ENCODE measurements at places on chromosomes 6 and 20.

DNA sequence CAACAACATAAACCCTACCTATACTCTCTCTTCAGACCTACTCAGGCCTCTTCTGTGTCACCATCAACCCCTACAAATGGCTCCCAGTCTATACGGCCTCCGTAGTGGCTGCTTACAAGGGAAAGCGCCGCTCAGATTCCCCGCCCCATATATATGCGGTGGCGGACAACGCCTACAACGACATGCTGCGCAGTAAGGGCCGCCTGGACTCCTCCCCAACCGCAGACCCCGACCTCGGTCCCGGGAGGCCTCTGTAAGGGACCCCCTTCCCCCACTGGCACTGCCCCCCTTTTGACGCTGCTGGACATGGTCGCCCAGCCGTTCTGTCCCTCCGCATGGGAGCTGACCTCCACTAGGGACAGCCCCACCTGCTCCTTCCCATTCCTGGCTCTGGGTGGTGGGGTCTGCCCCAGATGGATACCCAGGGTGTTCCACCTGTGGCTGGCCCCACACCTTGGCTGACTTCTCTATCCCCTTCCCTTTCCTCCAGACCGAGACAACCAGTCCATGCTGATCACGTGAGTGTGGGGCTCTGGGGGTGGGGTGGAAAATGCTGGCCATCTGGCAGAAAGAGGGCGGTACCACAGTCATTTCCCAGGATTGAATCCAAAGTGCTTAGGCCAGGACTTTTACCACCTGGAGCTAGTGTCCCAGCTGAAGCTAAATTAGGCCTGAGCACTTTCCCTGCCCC lies 25.0 kb downstream of the MYH7B start:
- DNase-seq, result peak; percentile 32

- no peak for DNase-seq
Measured at GRCh38 chr20:32515631-32516101, 69.5 kb downstream of the NOL4L start.

- DNase-seq, result no peak
Measured at GRCh38 chr6:130996635-130997034, 66.4 kb downstream of the EPB41L2 start.

GRCh38 chr6:106244931-106245330 lies 80.6 kb downstream of the ATG5 start:
- no peak for DNase-seq

DNA sequence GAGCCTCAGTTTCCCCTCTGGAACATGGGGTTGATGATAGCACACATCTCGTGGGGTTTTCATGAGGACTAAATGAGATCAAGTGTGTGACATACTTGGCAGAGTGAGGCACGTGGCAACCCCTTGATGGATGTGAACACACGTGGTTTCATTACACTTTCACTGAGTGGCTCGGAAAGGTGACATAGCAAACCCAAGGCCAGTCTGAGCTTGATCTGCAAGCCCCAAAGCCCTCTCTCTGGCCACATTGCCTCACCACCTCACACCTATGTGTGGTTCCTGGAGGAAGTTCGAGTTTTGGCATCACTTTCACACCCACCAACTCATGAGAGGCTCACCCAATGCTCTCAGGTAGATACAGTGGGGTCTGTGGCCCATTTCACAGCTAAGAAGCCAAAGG lies 60.0 kb downstream of the CPNE5 start:
- no peak for DNase-seq

DNA sequence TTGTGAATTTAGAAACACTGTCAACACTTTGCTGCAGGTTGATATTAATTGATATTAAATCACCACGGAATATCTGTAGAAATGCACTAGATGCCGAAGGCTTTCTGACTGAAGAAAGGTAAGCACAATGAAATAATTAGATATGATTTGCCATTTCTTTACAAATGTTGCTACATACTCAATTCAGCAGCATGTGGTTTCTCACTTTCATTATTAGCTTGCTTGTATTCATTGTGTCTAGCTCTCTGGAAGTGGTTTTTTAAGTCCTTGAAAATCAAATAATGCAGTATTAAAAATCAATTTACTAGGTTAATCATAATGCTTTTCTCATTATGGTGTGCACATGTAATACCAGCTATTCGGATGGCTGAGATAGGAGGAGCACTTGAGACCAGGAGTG lies 231.3 kb upstream of the MARCKS start:
- DNase-seq, result no peak

GRCh38 chr6:84576029-84576428 lies 188.4 kb downstream of the TBX18 start:
- no peak for DNase-seq

GRCh38 chr6:147615659-147616456 lies 107.4 kb downstream of the SAMD5 start:
- DNase-seq, result no peak

DNA sequence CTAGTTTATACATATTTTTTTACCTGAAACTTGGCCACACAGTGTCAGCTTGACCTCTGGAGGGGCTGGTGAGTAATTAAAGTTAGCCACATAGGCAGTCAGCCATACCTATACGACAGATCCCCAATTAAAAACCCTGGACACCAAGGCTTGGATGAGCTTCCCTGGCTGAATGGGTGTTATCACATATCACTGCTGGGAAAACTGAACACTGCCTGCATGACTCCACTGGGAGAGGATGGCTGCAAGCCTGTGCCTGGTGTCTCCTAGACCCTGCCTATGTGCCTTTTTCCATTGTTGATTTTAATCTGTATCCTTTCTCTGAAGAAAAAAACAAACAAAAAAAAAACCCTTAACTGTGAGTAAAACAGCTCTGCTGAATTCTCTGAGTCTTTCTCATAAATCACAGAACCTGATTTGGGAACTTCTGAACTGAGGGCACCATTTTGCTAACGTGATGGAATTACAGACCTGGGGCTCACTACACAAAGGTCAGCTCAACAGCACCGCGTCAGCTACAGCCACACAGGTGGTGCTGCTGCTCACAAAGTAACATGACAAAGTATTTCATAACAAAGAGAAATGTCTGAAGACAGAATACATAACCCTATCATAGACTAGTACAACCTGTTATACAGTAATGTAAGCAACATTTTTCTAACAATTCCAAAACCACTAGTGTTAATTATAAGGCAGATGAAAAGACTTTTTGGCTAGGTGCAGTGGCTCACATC lies 97.0 kb downstream of the SLC23A2 start:
- no peak for DNase-seq

- no peak for DNase-seq
Measured at GRCh38 chr6:37204014-37204751, 34.2 kb downstream of the PIM1 start.

DNA sequence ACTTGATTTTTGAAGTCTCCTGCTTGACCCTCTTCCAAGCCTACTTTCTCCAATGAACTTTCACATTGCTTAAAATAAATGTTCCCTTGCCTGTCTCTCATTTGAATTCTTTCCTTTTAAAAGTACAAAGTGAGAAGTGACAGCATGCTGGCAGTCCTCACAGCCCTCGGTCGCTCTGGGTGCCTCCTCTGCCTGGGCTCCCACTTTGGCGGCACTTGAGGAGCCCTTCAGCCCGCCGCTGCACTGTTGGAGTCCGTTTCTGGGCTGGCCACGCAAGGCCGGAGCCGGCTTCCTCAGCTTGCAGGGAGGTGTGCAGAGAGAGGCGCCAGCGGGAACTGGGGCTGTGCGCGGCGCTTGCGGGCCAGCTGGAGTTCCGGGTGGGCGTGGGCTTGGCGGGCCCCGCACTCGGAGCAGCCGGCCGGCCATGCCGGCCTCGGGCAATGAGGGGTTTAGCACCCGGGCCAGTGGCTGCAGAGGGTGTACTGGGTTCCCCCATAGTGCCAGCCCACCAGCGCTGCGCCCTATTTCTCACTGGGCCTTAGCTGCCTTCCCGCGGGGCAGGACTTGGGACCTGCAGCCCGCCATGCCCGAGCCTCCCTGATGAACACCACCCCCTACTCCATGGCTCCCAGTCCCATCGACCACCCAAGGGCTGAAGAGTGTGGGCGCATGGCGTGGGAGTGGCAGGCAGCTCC lies 31.9 kb downstream of the SERPINB6 start:
- no peak for DNase-seq

DNA sequence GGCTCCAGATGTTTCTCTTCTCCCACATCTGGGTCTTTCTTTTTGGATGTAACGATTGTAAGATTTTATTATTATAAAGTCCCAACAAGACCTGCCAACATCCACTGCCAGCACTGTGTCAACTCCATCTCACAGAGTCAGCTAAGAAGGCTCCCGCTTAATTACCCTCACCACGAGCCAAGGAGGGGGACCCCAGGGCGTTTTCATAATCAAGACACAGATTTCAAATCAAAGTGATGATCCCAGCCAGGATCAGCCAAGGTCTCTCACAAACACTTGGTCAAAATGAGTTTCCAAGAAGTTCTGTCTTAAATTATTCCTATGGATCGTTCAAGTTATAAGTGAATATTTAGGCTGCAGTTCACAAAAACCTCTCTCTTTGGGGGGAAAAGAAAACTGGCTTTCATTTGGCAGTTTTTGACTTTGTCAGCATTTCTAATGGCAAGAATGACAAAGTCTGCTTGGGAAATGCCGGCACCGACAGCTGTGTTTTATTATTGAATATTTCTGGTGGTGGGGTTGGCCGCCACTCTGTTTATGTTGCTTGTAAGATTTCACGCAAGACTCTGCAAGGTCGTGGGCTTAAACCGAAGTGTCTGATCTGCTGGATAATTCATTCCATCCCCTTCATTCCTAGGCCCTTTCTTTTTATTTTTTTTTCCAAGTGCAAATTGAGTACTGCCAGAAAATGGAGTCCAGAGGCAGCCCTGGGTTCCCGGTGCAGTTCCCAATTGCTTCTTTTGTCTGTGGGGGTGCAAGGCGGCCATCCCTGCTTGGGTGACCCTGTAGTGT lies 170.2 kb upstream of the PMEPA1 start:
- DNase-seq, result no peak

- DNase-seq, result no peak
Measured at GRCh38 chr6:170048615-170049256, 242.1 kb downstream of the DLL1 start.

- DNase-seq, result no peak
Measured at GRCh38 chr6:154555073-154555677, 44.7 kb upstream of the CNKSR3 start.
